ENCODE measurements at places on chromosomes 16 and 17.

DNA sequence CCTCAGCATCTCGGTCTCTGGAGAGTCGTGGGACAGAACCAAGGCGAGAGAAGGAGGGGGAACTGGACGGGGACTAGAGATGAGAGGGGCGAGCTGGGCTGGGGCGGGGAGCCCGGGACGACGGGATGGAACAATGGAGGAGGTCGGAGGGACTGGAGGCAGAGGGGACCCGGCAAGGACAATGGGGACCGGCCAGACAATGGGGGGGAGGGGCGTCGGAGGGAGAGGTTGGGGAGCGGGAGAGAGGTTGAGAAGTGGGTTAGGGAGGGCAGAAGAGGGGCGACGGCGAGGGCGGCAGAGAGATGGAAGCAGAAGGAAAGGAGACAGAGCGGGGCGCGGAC, 719 bp downstream of the NGFR start:
- DNase-seq: no peak

DNA sequence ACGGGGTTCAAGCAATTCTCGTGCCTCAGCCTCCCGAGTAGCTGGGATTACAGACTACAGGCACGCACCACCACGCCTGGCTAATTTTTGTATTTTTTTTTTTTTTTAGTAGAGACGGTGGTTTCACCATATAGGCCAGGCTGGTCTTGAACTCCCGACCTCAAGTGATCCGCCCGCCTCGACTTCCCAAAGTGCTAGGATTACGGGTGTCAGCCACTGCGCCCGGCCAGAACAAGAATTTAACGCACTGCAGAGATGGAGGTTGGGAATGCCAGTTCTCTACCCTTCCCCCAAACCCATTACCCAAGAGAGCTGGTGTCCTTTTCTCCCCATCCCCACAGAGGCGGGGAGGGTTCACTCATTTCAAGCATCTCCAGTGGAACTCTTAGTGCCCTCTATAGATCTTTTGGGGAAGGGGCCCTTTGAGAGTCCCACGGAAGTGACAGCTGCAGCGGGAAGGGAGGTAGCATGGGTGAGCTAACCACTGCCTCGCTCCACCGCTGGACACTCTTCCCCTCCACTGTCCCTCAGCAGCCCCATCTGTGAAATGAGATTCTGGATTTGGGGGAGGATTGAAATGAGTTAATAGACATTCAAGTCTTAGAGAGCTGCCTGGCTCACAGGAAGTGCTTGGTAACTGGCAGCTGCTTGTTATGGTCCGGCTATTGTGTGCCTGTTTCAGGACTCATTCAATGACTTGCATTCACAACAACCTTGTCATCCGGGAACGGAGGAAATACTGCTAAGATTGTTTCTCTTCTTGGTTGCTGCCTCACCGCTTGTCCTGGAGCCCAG, 3.5 kb upstream of the UBALD2 start:
- no peak for DNase-seq

GRCh38 chr16:50462793-50463507, 85.2 kb upstream of the NKD1 start:
- DNase-seq: no peak

DNA sequence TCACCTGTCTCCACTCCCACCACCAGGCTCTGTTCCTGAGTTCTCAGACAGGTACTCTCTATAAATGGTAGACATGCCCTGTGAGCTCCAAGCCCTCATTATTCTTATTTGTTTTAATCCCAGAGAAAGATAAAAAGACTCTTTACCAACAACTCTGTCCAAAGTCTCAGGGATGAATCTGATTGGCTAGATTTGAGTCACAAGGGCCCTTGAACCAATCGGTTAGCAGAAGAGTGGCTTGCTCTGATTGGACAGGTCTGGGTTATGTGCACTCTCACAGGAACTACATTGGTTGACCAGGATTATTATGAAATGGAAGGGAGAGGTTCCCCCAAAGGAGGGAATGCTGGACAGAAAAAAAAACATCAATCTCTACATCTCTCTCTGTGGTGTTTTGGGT, 7.5 kb downstream of the COTL1 start:
- no peak for DNase-seq

DNA sequence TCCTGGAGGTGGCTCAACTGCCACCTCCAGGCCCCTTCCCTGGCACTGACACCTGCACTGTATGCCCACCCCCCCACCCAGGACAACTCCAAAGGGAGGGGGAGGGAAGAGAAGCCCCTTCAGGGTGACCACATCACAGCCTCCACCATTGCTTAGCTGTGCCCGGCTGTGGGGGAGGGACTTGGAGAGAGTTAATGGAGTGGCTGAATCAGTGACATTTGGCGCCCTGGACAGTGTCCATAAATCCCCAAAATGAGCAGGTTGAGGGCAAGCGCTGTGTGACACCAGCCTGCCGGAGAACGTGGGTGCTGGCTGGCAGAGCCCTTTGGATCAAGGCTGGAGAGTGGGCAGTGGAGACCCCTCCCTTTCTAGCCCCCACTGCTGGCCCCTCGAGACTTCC, 883 bp downstream of the USH1G start:
- DNase-seq: no peak

DNA sequence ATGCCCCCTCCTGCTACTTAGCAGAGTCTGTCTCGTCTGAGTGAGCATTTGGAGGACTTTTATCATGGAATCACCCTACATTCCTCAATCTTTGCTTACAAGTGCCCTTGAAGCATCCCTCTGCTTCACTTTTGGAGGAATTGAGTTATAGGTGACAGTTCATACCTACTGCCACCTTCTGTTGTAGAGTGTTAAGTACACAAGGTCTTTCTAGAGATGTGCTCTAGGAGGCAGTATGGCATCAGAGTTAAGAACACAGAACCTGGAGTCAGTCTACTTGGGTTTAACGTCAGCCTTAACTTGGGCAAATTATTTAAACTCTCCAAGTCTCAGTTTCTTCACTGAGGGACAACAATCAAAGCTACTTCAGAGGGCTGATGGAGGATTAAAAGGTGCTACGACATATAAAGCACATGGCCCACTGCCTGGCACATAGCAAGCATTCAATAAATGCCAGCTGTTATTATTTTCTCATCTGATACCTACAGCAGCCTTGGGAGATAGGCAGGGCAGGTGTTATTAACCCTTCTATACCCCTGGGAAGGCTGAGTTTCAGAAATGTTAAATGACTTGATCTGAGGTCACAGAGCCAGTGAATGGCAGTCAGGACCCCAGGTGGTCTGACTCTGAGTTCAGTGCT, 62.2 kb downstream of the UTP18 start:
- DNase-seq: no peak

Data from AG04449 (cell line).